Stimulated activated CD8-positive, alpha-beta memory T cell treated with anti-CD3 and anti-CD28 coated beads, Interleukin-4, amount 100 ng/mL, for 48 hours (primary cell): ENCODE measurements at places on chromosomes 6 and 20.

DNA sequence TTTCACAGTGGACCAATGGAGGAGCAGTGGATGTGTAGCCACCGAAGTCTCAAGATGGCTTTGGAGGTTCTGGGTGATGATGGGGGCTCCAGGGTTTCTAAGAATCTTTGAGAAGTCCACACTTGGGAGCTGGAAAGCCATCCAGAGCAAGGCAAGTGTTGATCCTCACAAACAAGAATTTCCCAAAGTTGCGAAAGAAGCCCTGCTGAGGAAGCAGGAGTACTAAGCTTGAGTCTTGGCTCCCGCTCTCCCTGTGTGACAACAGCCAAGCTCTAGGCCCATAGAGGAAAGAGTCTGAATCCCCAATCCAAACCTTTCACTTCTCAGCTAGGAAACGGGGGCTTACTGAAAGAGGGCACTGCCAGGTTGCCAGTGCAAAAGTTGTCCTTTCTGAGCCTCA is 106.0 kb downstream of the EDN3 start:
- DNase-seq = no peak

DNA sequence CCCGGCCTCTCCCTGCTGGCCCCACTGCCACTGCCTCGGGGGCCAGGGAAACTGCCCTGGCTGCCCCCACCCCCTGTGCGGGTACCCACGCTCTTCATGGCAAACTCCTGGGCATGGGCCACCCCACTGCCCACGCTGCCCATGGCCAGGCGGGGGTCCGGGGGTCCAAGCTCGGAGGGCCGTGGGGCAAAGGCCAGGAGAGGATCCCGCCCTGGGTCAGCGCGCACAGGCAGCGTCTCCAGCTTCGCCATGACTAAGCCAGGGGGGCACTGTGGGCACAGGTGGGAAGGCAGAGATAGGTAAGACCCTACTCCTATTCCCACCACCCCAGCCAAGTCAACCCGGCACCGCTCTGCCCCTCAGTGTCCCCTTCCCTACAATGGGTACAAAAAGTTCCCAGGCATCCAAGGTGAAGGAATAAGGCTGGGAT is 6.4 kb downstream of the LZTS3 start:
- DNase-seq = no peak

GRCh38 chr6:156699017-156699421 is 78.2 kb upstream of the ARID1B start:
- DNase-seq = no peak

DNA sequence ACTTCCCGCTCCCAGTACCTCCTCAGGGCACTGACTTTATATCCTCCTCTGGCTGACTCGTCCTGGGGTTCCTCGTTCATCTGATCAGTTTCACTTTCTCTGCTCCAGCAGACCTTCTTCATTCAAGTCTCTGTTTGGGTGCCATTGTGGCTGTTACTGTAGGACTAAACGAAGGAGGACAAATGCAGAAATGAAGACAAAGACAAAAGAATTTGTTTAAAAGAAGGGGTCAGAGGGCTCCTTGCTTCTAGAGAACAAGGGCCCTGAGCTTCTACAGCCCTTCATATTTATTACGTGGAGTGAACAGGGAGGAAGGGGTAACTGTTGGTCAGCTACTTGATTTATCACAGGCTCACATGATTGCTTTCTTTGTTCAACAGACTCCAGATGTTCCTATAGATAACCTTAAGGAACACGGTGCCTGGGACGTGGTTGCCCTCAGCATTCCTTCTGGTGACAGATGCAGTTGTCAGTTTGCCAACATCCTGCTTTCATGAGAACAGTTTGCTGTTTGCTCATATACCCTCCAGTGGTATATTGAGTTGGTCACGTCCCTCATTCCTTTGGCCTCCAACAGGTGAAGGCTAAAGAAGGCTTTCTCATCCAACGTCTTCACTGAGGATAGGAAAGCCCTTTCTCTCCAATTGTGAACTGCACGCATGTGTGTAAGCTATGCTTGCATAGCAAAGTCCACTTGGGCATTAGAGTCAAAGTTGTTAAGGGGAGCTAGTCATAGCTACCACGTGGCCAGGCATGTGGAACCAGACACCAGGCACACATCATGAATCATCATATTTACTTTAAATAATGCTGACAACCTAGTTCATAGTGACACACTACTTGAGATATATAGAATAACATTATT is 69.1 kb upstream of the BTN3A2 start:
- no peak for DNase-seq

DNA sequence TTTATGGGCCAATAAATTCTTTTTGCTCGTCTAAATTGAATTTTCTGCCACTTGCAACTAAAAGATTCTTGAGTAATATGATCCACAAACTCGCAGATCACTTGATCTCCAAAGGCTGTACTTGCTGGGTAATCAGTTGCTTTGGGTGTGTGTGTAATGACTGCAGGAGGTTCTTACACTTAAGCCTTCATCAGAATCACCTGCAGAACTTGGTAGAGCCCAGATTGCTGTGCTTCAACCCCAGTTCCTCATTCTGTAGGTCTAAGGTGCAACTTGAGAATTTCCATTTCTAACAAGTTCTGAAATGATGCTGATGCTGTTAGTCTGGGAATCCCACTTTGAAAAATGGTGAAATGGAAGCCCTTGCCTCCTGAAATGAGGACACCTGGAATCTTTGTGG is 12.9 kb upstream of the FKBP1A start:
- no peak for DNase-seq

DNA sequence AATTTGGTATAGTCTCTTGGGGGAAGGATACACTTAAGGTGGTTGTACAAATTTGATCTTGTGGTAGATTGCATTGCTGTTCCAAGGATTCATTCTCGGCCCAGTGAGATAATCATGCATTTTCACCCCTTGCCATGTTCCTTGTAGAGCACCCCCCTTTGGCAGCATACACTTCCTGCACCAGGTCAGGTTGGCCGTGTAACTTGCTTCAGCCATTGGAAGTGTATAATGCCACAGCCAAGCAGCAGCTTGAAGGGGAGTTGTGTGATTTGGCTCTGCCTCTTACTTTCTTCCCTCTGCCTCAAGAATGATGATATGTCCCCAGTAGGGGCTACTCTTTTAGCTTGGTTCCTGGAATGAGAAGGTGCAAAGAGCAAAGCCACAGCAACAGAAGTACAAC is 21.9 kb downstream of the CCN2 start:
- no peak for DNase-seq

- peak; percentile 80 for DNase-seq
Measured at GRCh38 chr20:17505636-17506517, 25.3 kb downstream of the BFSP1 start.

DNA sequence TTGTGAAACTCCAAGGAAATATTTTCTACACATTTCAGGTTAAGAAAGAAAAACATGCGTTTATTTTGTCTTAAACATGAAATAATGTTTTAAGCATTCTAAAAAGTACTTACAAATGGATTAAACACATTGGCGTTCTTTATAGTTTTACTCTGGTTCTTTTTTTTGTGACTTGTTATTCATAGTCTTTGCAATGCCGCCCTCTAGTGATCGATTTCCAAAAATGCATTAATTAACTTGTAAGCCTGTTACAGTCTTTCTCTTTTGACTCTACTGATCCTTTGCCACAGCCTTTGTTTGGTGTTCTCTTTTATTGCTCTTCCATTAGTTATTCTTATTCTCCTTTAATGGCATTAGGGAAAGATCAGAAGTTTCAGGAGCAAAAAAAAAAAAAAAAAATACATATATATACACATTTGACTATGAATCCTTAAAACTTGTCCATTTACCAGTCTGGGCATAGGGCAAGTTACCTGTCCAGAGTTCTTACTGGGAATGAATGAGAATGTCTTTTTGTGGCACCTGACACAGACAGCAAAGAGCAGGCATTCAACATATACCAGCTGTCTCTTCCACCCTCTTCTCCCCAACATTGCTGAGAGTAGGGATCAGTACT is 59.9 kb downstream of the MACROD2 start:
- DNase-seq = no peak

GRCh38 chr6:1087154-1087843 is 224.6 kb upstream of the FOXQ1 start:
- DNase-seq = no peak

- peak; percentile 38 for DNase-seq
Measured at GRCh38 chr6:136846046-136846445, 23.7 kb downstream of the PEX7 start.

GRCh38 chr20:46350201-46350985 is 42.1 kb upstream of the CDH22 start:
- peak; percentile 34 for DNase-seq

- DNase-seq = no peak
Measured at GRCh38 chr20:14817101-14817500, 479.7 kb upstream of the FLRT3 start.

- DNase-seq = no peak
Measured at GRCh38 chr6:55758156-55758937, 117.0 kb downstream of the BMP5 start.

- DNase-seq = no peak
Measured at GRCh38 chr6:108612852-108613251, 52.1 kb downstream of the FOXO3 start.
